Tibial nerve (tissue), 4 donors: ENCODE measurements at places on chromosomes 6 and 20. TPM values are rescaled to one million over a fixed set of nuclear protein-coding genes. Genes with fewer than 3 reads are reported as not detected.

The CD83 gene
- 5.3 TPM for total RNA-seq

The MAPK13 gene
- total RNA-seq = 2.7 TPM

The STMN3 gene
- total RNA-seq = 13.5 TPM

The TGM6 gene
- not detected for total RNA-seq

The LPA gene
- 0.90 TPM for total RNA-seq

The TUBB1 gene
- total RNA-seq = 0.60 TPM

GRCh38 chr20:33851842-33852466 is 40.8 kb downstream of the CHMP4B start:
- no peak for DNase-seq

- no peak for DNase-seq
Observed at GRCh38 chr20:8423482-8423881, 291.4 kb downstream of the PLCB1 start.

DNA sequence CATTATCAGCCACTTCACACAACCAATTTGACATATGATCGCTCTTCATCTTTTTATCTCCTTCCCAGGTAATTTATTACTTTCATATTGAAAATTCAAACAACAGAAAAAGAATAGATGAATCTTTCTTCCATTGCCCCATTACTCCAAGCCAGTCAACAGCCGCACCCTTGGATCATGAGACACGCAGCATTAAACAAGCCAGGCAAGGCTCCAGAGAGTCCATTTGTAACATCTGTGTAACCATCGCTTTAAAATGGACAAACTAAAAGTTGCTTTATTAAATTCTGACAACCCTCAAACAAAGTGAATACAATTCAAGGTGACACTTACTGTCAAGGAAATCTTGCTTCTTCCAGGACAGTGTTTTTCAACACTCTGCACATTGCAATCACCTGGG is 200.3 kb downstream of the EPM2A start:
- DNase-seq = no peak

GRCh38 chr6:106520711-106521401 is 108.4 kb downstream of the RTN4IP1 start:
- no peak for DNase-seq

DNA sequence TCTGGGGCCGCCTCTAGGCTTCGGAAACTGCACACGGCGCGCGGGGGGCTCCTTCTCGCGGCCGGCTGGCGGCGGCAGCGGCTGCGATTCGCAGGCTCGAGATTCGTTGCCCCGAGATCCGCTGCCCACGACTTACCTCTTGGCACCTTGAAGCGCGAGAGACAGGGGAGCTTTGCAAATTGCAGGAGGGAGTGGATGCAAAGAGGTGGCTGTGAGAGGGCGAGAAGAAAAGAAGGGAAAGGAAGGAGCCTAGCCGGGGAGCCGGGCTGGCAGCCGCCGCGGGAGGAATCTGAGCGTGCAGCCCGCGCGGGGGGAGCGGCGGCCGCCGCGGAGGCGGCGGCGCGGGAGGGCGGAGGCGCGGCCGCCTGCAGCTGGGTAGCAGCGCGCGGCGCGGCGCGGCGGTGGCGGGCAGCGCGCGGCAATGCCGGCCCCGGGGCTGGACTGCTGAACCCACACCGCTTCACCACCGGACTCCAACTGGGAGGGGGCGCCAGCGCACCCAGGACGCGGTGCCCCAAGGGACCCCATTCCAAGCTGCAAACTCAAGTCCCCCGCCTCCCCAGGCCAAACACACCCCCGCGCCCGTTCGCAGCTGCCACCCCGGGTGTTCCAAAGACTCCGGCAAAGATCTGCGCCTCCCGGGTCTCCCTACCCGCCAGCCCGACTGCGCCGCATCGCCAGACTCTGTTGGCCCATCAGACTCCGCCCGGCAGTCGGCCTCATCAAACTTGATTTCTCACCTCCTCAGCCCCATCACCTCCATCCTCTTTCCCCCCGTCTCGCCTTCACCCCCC is 44.2 kb upstream of the SUPT3H start:
- DNase-seq = peak; percentile 58

GRCh38 chr6:157625764-157626163 is 197.3 kb upstream of the SNX9 start:
- no peak for DNase-seq

DNA sequence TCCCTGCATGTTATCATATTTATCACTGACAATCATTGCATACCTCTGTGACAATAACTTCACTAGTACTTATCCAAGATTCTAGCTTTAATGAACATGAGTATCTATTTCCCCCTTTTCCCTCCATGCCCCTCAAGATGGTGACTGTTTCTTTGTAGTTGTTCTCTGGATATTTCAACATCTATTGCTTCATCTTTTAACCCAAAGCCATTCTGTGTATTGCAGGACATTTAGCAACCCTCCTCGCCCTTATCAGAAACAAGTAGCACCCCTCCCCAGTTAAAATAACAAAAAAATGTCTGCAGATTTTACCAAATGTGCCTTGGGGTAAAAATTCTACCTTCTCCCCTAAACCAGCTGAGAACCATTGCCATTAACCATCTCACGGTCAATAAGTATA is 979.8 kb upstream of the MANEA start:
- no peak for DNase-seq

- no peak for DNase-seq
Observed at GRCh38 chr6:149217466-149217888, 100.0 kb upstream of the TAB2 start.

DNA sequence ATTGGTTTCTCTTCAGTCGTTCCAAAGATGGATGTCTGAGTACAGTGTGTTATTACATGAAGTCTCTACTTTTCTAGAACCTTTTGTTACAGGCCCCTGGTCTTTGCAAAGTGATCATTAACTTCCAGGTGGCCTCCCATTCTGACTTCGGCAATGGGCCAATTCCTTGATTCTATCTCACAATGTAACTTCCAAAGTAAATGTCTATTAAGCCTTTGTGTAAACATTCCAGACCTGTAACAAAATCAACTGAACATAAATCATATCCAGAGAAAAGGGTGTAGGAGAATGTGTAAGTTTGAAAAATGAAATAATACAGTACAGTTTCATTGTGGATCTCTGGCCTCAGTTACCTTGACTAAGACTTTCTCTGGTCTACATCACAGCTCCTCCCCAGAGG is 187.8 kb upstream of the JAG1 start:
- DNase-seq = no peak

- DNase-seq = no peak
Observed at GRCh38 chr20:6698056-6698455, 69.4 kb upstream of the BMP2 start.

DNA sequence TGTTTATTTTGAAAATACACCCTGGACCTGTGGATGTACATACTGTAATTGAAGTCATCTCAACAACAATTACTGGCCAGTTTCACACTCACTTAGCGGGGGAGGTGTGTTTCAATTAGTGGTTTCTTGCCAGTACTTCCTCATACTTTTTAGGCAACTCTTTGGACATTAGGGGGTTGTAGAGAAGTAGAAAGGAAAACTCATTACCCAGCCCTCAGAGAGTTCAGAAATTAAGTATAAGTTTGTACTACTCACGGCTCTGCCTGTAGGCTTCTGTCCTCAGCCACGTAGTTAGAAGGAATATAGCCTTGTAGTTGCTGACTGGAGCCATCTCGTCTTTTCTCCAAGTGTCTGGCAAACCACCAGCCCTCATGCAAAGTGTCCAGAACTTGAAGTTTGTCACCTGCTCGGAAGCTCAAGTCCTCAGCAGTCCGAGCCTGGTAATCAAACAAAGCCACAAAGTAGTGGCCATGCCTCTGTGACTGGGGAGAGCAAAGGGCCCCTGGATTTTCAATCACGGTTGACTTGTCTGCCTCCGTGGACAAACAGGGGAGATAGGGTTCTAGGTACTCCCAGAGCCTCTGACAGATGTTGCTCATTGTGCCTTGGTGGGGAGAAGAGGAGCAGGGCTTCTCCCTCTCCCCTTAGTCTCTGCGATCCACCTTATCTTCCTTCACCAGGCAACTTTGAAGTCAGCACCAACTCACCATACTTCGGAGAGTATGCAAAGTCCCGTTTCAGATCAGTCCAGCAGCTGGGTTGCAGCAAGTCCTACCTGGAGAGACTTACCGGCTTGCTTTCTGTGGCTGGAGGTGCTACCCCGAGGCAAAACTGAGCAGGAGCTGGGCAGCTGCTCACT is 749 bp downstream of the FRK start:
- no peak for DNase-seq

DNA sequence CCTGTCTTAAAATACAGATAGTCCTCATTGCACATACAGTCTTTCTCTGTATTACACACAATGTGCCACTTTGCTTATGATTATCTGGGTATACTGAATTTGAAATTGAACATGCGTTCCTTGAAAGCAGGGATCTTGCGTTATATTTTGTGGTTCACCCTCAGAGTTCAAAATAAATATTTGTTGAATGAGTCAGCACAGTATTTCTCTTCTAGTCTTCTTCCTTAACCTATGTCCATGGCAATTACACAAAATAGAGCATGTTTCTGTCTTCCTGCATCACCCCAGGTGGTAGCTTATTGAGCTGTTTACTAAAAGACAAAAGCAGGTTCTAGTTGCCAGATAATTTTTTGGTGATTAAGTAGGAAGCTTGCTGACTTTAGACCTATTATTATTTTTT is 272.9 kb upstream of the FERMT1 start:
- no peak for DNase-seq

- DNase-seq = peak; percentile 23
Observed at GRCh38 chr6:89433252-89434149, 549 bp downstream of the ANKRD6 start.

DNA sequence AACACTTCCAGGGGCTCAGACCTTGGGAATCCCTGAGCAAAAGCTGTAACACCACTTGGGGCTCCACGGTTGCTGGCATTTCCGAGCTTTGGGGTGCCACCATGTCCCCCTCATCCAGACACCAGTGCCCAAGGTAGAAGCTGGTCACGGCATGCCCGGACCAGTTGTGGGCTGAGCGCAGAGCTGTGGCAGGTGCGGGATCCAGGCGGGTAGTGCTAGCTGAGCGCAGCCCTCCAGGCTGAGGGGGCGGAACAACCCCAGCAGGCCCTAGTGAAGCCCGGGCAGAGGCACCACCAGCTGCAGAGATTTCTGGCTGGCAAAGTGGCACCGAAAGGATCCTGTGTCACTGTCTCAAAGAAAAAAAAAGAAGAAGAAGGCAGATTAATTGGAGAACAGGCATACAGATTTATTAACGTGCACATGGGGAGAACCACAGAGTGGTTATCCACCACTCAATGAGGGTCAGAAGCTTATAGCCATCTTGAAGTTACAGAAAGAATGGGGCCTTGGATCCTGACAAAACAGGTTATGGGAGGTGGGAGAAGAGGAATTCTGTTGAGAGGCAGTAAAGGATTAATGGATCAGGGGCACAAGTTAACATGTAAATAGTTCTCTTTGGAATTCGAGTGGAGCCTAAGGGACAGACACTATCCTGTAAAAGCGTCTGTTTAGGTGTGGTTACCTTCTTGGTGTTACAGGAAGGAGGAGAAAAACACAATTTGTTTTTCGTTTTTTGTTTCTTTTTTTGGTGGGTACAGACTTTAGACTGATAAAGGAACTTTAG is 107.5 kb downstream of the CD24 start:
- DNase-seq = no peak

DNA sequence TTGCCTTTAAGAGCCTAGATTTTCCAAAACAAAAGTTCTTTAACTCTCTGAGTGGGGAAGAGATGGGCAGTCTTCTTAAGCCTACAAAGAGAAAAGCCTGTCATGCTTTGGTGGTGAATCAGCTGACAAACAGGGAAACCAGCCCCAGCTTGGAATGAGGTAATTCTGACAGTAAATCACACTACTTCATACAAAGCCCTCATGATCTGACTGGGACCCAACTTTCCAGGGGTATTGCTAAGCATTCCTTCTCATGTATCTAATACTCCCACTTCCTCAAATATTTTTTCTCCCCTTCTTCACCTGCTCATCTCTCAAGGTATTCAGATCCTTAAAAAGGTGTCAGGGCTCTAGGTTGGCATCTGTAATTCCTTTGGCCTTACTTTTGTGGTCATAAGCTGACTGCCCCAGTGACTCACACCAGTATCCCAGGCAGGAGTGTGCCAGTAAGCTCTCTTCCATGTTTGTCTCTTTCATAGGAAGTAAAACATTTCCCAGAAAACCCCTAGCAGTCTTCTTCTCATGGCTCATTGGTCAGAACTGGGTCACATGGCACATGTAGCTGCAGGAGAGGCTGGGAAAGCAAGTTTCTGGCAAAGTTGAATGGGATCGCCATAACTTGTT is 15.0 kb upstream of the TBC1D22B start:
- DNase-seq = no peak

GRCh38 chr6:143545976-143546547 is 34.5 kb upstream of the FUCA2 start:
- DNase-seq = no peak

DNA sequence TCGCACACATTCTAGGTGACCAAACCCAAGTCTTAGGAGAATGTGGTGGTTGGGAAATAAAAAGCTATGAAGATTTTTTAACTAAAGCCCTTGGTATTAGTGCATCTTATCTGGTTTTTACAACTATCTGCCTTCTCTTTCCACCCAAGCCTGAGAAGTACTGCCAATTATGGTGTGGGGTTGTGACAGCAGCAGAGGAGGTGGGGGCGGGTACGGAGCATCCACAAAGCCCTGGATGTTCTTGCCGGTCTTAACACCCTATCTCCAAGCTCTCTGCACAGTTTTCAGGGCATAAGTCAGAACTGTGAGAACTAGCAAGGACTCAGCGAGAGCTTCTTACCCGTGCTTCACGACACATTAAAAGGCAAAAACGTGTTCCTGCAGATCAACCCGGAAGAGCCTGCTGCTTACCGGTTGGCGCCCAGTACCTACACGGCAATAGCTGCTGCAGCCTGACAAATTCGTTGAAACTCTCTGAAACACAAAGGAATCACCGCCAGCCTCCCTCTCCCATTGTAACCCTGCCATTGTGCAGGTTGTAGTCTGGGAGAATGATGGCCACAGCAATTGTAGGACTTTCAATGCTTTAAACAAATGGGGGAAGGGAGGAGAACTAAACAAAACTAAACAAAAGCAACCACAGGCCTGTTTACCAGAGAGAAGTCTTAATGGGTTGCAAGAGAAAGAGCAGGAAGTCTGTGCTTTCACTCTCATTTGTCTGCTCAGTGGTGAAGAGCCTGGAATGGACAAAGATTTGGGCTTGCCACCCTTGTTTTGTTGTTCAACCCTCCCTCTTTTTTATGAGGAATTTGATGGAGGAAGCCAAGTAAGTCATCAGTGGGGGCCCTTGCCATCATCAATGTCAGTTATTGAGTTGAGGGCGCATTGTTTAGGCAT is 461.0 kb upstream of the JARID2 start:
- DNase-seq = no peak

DNA sequence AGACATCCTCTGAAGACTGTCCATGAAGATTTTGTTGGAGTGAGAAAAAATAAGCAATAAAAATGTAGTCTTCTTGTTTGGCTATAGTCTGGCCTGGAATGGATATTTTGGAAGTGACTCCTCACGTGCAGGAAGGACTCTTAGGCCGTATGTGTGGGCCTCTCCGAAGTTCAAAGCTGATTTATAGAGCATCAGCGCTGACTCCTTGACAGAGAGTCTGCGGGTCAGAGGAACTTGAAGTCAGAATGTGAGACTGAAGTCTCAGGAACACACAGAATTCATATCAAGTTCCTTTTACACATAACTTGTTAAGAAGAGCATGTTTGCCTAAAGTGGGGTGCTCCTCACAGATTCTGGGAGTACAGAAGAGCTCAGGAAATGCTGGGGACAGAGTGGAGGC is 36.1 kb downstream of the EDN3 start:
- no peak for DNase-seq

- no peak for DNase-seq
Observed at GRCh38 chr20:21280522-21281016, 22.6 kb upstream of the XRN2 start.
